Muscle of leg (tissue), 16 donors: ENCODE measurements at places on chromosomes 11 and 22. TPM values are rescaled to one million over a fixed set of nuclear protein-coding genes. Genes with fewer than 3 reads are reported as not detected.

GRCh38 chr11:72789493-72790131 lies 4.2 kb downstream of the STARD10 start:
- H3K4me1 ChIP-seq, result peaks cover 38% of the 10 kb centered on the region
- no peaks in the 10 kb centered on the region for H3K36me3 ChIP-seq
- H3K4me3 ChIP-seq, result no peak overlapping the region
- no peaks in the 10 kb centered on the region for H3K27me3 ChIP-seq
- no peak for DNase-seq

- peaks cover 5% of the 10 kb centered on the region for H3K36me3 ChIP-seq
- H3K4me1 ChIP-seq, result peaks cover 11% of the 10 kb centered on the region
- no peak overlapping the region for H3K4me3 ChIP-seq
- no peaks in the 10 kb centered on the region for H3K27me3 ChIP-seq
- no peak for DNase-seq
These were observed 29.5 kb downstream of the C2CD3 start for GRCh38 chr11:74141241-74141695.

- peak overlapping the region; percentile 69 for H3K27ac ChIP-seq
- H3K27me3 ChIP-seq, result peaks cover 16% of the 10 kb centered on the region
- peaks cover 31% of the 10 kb centered on the region for H3K4me1 ChIP-seq
- DNase-seq, result peak; percentile 94
- no peaks in the 10 kb centered on the region for H3K36me3 ChIP-seq
- H3K4me3 ChIP-seq, result peak overlapping the region; percentile 59
These were observed 519 bp upstream of the ART5 start for GRCh38 chr11:3642071-3642951.

C11orf65 gene
- 0.66 TPM for total RNA-seq

OR10D3 gene
- under 0.01 TPM for total RNA-seq
